ENCODE measurements at places on chromosomes 7 and 10. TPM values are rescaled to one million over a fixed set of nuclear protein-coding genes. Genes with fewer than 3 reads are reported as not detected.

DNA sequence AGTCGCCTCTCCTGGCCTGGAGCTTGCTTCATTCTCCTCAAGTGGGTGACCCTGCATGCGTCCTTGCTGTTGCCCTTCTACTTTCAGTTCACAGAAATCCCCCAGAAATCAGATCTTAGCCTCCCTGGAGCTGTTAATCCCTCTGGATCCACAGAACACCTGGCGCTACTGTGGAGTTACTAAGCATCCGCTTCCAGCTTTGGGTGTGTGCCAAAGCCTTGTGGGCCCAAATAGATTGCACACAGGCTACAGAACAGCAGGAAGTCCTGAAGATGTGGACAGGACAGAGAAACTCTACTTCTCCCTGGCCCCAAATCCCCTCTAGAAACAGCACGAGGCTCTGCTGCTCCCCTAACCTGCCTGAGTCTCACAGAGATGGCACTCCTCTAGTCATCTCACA, 36.6 kb upstream of the PDLIM1 start:
- DNase-seq: peak; percentile 43

GRCh38 chr7:1993776-1994740, 238.7 kb downstream of the MAD1L1 start:
- DNase-seq: peak; percentile 10

DNA sequence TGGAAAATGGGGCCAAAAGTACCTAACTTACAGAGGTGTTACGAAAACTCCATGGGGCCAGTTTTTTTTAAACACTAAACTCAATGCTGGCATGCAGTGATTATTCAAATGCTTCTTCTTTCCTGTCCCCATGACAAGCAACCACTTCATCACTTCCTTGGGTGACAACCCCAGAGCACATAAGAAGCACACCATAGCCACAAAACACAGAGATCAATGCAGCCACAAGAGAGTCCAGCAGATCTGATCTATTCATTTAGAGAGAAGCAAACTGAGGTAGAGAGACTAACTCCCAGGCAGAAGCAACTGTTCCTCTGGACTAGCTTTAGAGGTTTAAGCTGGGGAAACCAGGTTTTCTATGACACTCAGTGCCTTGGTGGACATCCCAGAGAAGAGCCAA, 180.0 kb downstream of the GRID1 start:
- DNase-seq: no peak

DNA sequence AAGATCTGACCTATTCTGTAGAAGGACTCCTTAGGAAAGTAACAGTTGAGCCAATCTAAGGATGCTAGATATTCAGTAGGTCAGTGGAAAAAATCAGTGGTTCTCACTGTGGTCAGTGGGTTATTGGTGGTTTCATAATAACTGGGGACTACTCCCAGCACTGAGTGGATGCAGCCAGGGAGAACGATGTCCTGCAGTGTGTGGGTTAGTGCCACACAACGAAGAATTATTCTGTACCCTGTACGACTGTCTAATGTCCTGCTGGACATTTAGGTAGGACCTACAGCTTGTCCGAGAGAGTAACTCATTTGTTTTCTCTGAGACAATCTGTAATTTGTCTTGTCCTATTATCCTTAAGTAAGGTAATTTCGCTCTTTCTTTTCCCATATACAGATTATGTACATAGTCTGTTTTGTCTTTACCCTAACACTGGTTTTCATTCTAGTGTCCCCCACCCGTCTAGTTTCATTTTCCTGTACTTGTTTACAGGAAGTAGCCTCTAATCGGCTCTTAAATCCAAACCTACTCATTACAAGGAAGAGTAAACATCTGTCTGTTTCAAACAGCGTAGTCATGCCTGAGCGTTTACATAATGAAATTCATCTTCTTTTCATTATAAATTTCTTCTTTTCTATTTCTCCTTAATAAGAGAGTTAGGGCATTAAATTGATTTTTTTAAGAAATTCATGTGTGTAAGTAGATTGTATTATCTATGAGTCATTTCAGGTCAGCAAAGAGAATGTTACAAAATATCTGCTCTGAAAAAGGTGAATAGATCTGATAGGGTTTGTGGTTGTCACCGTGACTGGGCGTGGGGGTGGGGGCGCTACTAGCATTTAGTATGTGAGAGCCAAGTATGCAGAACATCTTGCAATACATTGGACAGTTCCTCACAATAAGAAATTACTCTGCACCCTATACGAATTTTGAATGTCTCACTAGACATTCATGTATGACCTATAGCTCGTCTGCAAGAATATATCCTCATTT, 8.3 kb upstream of the ZC3HAV1L start:
- DNase-seq: no peak

- DNase-seq: no peak
These were observed 1234.0 kb downstream of the SORCS3 start for GRCh38 chr10:105875050-105875449.

HOXA11 gene
- not detected for total RNA-seq

TRIL gene
- total RNA-seq: 2.5 TPM

ABCB1 gene
- total RNA-seq: 2.5 TPM

- DNase-seq: no peak
These were observed 45.1 kb upstream of the LYZL1 start for GRCh38 chr10:29243750-29244149.

ETV1 gene
- total RNA-seq: 35.7 TPM

DNA sequence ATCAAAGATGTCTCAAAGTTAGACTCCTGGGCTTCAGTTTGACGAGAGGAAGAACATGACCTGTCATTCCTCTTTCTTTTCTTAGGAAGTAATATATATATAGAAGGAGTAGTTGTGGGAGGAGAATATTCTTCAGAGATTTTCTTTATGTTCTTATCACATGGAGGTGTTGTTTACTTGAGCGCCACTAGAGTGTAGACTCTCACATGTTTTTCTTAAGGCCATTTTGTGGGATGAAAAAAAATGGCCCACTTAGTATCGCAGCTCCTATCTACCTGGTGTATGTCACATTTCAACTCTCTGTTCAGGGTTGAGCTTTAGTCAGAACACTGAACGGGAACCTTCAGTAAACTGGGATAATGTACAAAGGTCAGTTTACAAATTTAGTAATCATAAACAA, 645.2 kb downstream of the PHTF2 start:
- DNase-seq: no peak

DNA sequence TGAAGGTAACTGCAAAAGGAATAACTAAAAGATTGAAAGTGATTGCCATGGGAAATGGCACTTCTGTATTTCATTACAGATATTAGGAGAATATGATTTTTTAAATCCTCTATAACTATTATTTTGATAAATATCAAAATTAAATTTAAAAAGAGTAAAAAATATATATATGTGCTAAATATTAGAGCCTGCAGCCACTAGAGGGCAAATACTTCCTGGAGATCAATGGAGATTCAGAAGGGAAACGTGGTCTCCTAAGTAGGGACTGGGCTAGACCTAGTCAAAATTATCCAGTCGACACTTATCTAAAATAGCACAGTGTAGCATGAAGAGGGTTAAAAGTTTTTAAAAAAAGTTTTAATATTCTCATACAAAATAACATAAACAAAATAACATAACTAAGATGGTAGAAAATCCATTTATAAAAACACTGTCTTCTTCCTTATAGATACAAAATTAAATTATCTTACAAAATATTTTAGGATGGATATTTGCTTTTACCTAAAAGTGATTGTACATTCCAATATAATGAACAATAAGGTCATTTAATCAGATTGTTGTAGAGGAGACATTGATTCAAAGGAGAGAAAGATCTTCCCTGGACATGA, 434.3 kb downstream of the MDFIC start:
- no peak for DNase-seq

GRCh38 chr7:147483634-147484292, 1106.8 kb upstream of the C7orf33 start:
- no peak for DNase-seq

- no peak for DNase-seq
These were observed 34.7 kb downstream of the MINDY4 start for GRCh38 chr7:30805931-30806330.

AKR1C1 gene
- 6.6 TPM for total RNA-seq

GRCh38 chr7:105816266-105816843, 60.0 kb downstream of the ATXN7L1 start:
- no peak for DNase-seq

IRF5 gene
- total RNA-seq: 4.5 TPM

DNA sequence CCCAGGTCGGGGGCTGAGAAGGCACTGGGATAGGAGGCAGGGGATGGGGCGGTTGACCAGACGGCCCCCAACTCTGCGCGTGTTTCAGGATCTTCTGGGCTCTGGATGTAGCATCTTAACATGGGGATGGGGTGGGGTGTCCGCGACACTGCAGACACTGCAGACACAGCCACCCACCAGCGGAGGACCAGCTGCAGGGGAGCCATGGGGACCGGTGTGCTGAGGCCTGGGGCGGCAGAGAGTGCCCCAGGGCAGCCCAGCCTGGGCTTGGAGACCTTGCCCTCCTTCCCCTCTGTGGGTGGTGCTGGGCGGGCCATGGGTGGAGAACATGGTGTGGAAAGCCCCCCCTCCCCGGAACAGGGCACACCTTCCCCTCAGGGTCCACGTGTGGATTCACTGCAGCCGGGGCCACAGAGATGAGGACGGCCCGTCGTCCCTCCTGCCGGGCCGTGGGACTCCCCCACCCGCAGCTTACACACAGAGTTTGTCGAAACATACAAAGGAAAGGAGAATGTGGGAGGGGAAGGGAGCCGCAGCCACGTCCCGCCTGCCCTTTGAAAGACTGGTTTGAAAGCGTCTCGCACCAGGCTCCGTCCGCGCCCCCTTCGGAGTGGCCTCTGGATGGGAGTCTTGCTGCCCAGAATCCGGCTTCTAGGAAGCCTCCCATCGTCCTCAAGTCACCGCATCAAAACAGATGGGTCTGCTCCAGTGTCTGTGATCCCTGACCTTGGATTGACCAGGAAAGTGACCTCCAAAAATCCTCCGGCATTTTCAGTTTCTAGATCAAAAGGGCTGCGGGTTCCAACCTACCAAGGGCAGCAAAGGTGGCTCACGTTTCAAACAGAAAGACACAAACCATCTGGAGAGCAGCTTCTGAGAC, 91.5 kb upstream of the TCERG1L start:
- no peak for DNase-seq

DNA sequence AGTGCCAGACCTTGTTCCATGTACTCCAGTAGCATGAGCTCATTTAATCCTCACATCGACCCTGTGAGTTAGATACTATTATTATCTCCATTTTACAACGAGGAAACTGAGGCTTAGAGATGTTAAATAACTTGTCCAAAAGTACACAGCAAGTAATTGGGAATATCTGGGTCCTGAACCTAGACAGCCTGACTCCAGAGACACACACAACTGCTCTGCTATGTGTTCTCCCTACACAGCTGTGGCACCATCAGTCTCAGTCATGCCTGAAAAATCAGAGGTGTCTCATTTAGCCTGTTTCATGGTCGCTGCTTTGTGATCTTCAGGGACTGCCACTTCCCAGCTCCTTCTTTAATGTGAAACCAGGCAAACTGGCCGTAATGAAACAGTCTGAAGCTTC, 56.5 kb downstream of the COL1A2 start:
- DNase-seq: no peak

- no peak for DNase-seq
These were observed 19.4 kb upstream of the KNDC1 start for GRCh38 chr10:133140417-133141143.
